ENCODE measurements at places on chromosomes 2 and 18.

- no peak for DNase-seq
These were observed 5.2 kb upstream of the DNAJB2 start for GRCh38 chr2:219273937-219274336.

DNA sequence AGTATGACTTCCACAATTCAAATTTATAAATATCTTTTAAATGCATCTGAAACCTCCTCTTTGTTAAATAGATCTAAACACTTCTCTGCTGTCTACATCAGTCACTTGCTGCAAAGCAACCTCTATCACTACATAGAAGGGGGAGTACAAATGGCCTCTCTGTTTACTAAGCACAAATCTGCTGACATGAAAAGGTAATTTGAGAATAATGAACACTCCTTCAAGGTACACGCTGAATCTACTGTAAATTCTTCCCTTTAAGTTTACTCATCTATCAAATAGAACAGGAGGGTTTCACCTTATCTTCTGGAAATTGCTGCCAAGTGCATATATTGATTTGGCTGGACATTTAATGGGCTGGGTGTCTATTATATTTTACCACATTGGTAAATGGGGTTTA is 879.6 kb downstream of the SUCLG1 start:
- DNase-seq: no peak

DNA sequence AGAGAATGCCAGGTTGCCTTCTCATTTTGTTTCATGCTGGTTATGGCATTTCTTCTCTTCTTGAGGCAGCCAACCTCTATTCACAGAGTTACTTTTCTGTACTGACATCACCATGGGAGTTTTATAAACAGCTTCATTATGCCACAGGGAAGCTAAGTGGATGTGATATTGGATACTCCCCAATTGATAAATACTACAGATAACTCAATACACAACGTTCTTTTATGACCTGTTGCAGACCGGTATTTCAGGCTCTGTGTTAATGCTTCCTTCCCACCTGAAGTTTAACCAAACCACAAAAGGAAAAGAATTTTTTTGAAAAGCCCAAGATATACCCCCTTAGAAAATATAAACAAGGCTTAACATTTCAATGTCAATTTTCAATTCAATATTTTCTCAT is 258.3 kb upstream of the SOX11 start:
- DNase-seq: no peak

- no peak for DNase-seq
These were observed 247.9 kb upstream of the SYT4 start for GRCh38 chr18:43525169-43525568.

DNA sequence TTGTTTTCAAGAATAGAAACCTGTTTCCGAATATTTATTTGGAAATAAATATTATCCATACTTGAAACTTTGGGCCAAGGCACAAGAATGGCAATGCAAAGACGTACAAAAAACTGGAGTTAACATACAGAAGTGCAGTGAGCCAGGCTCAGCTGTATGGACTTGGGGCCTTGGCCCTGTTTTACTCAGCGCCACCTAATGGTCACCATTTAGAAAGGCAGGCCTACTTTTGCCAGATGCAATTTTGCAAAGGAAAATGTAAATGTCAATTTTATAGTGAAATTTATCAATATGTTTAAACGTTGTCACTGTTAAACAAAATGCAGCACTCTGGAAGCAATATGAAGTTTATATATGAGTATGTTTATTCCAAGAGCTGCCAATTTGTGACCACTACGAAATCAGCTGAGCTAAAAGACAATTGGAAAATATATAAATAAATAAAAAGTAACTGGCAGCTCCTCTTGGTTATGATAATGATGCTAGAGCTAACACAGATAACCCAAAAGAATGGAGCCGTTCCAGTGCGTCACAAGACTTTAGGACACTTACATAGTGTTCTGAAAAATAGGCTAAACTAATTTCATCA is 155.0 kb downstream of the ARHGAP15 start:
- no peak for DNase-seq

DNA sequence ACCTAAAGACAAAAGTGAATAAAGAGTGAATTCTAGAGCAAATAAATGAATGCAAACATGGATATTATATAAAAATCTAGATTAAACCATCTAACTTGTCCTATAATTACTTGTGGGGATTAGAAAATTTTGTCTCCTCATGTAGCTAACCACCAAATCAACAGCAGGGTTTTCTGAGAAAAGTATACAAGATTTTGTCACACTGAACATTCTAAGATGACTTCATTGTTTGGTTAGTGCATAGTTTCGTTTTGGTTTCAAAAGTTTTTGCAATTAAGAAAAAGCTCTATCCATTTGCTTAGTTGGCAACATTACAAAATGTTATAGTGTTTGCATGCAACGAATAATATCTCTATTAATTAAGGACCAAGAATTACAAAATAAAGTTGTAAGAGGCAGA is 125.0 kb downstream of the LRP2 start:
- no peak for DNase-seq

DNA sequence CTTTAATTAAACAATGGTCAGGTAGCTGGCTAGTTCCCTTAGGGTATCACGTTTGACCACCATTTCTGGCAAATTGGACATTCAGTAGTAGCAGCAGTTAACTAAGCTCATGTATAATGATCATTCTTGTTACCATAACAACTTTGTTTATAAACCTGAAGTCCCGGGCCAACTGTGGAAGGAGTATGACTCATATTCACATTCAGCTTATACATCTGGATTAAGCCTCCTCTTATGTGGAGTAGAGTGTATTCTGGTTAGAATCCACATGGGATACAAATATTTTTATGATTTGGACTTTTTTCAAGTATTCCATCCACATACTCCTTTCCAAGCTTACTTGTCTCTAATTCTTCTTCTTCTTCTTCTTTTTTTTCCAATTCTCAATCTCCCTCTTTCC is 70.3 kb upstream of the ZSWIM2 start:
- no peak for DNase-seq

Measured in T-helper 17 cell (primary cell).